ENCODE measurements at places on chromosomes 13 and 19. TPM values are rescaled to one million over a fixed set of nuclear protein-coding genes. Genes with fewer than 3 reads are reported as not detected.

The CXCL17 gene
- total RNA-seq, result not detected

The PRR19 gene
- total RNA-seq, result not detected

The NKG7 gene
- not detected for total RNA-seq

The ZNF443 gene
- total RNA-seq, result 1.1 TPM

The CBY2 gene
- total RNA-seq, result not detected

The GRK1 gene
- total RNA-seq, result not detected

The AMH gene
- total RNA-seq, result 0.31 TPM

The MYPOP gene
- 4.0 TPM for total RNA-seq

The BEST2 gene
- not detected for total RNA-seq

The CCNA1 gene
- total RNA-seq, result 0.37 TPM

The ABCC4 gene
- 7.6 TPM for total RNA-seq

The PIP5K1C gene
- 39.6 TPM for total RNA-seq

Measured in cardiac ventricle fibroblast (primary cell).